ENCODE measurements at places on chromosomes 16 and 17.

DNA sequence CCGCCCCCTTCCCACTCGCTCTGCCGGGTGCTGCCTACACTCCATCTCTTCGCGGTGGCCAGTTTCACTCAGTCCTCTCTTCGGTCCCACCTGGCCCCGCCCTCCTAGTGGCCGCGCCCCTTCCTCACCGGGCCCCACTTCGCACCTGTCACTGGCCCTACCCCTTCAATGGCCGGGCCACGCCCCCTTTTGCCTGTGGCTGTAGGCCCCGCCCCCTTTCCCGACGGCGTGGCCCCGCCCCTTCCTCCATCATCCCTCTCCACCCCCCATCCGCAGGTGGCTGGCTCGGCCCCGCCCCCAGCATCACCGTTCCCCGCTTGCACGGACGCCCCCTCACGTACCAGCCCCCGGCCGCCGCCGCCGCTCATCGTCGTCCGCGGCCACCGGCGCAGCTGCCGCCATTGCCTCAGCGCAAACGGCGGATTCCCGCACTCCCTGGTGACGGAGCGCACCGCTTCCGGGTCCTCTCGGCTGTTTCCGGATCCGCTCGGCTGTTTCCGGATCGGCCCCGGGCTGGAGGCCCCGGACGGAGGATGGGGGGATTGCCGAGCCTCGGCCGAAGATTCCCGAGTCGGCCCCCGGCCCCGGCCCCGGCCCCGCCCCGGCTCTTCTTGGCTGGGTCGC, at the start of gene RABEP2:
RABEP2 (minus strand) TSS at position 477 of the 624 bp plus-strand sequence; CDS start at position 402, 75 bp downstream.
- peak; percentile 85 for DNase-seq

DNA sequence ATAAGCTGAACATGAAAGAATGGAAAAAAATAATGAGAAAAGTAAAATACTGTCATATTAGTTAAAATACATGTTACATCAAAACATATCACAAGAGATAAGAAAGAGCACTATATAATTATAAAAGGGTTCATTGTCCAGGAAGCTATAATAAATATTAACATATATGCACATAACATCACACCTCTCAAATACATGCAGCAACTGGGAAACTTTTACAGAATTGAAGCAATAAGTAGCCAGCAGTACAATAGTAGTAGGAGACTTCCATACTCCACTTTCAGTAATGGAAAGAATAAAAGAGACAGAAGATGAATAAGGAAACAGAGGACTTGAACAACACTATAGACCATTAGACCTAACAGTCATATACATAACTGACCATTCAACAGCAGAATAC, 90.4 kb downstream of the AHSP start:
- no peak for DNase-seq

DNA sequence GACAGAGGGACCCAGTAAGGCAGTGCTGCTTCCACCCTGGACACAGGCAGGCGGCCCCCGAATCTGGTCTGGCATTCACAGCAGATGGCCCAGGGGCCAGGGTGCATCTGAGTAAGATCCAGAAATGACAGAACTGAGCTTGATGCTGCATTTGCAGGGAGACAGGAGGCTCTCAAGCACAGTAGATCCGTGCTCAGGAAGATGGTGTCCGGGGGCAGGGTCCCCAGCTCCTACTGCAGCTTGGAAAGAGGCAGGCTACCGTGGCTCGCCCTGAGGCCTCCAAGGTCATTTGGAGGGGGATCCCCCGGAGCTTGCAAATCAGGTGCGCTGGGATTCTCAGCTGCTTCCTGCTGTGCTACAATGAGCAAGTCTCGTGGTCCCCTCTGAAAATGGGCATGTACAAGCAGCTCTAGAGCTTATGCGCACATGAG, 2.2 kb downstream of the C16orf95 start:
- no peak for DNase-seq

GRCh38 chr17:65449495-65449894, 112.0 kb downstream of the AXIN2 start:
- no peak for DNase-seq

DNA sequence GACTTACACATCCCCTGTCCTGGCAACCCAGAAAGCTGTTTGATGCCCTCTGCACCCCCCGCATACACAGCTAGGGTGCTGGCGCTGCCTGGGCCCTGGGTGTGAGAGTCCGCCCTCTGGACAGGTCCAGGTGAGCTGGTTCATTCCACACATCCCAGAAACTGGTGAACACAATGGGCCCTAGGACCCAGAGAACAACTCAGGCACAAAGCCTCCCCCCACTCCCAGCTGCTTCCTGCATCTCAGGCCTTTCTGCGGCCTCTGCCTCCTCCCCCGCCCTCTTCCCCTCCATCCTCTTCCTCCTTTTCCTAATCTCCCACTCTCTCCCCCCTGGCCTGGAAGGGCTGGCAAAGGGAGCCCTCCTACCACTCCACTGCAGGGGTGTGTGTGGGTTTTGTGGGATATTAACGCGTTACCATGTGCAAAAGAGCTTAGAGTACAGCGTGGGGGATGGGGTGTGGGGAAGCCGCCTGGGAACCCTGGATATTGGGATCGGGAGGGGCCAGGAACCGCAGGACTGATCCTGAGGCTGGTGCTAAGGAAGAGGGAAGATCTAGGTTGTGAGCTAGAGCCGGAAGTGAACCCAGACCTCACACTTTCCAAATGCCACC, 1.6 kb upstream of the PPP1R9B start:
- DNase-seq = peak; percentile 30

All from stimulated activated CD8-positive, alpha-beta memory T cell treated with anti-CD3 and anti-CD28 coated beads, Interleukin-7, amount 100 ng/mL, for 1 hour (primary cell).